ENCODE measurements at places on chromosomes 7 and 10.
A peak's percentile ranks its signal among the peaks of the same experiment; 100 is the strongest.

DNA sequence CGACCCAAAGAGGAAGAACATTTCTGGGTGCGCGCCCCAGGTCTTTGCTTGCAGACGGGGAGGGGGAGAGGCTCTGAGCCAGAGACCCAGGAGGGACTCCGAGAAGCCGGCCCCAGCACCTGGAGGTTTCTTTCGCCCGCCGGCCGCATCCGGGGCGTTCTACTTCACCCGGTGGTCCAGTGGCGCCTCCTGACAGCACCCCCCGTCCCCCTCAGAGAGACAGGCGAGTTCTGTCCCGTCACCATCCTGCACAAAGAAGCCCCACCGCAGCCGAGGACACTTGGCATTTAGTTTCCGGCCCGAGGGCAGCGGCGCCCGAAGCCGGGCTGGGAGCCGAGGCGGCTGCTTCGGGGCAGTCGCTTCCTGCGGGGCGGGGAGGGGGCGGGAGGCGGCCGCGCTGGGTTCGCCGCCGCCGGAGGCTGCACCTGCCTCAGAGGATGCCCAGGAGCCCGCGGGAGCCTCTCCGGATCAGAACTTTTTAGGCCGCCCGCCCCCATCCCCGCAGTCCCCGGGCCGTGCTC is at the start of gene TMEM178B:
Gene TMEM178B, plus strand, starts transcription at position 424 of the 521 bp plus-strand sequence.
- DNase-seq: no peak

DNA sequence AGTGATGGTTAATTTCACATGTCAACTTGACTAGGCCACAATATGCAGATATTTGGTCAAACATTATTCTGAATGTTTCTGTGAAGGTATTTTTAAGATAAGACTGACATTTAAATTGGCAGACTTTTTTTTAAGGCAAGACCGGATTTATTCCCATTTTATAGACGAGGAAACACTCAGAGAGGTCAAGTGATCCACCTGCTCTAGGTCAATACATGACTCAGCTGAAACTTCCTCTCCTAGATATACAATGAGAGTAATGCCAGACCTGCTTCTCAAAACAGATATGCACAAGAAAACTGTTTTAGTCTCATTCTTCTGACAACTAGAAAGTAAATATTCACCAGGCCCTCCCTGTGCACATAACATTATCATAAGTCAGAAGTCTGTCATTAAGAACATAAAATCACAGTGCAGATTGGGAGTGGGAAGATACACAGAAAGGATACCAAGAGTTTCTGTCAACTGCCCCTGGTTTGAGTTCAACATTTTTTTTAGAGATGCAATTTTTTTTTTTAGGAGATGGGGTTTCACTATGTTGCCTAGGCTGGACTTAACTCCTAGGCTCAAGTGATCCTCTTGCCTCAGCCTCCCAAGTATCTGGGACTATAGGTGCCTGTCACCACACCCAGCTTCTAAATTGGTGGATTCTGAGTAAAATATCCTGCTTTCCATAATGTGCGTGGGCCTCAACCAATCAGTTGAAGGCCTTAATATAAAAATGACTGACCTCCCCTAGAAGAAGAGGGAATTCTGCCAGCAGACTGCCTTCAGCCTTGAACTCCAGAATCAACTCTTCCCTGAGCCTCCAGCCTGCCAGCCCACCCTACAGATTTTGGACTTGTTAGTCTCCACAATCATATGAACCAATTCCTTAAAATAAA is 121.4 kb downstream of the ZFAND4 start:
- DNase-seq: no peak

DNA sequence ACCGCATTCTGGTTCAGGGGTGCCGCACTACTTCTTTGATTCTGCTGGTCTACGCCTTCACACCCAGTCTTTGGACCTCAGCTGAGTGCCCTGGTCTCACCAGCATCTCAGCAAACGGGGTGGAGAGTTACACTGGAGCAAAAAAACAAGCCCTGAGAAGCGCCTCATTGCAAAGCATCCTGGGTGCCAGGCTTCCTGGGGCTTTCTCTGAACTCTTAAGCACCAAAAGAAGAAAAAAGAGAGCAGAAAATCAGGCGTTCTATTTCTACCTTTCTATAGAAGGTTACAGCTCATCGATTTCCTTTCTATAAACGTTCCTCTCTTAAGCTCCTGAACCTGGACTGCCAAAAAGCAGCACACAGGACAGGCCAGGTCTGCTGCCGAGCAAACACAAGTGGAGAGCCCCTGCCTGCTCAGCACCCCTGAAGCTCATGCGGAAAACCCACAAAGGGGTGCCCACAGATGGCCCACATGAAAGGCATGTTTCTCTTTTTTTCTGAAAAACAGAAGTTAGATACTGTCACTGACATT is 217.9 kb downstream of the SFMBT2 start:
- no peak for DNase-seq

- no peak for DNase-seq
These were observed 434.2 kb downstream of the PARD3 start for GRCh38 chr10:34380856-34381255.

- no peak for DNase-seq
These were observed 148.2 kb upstream of the TNS3 start for GRCh38 chr7:47730142-47730541.

DNA sequence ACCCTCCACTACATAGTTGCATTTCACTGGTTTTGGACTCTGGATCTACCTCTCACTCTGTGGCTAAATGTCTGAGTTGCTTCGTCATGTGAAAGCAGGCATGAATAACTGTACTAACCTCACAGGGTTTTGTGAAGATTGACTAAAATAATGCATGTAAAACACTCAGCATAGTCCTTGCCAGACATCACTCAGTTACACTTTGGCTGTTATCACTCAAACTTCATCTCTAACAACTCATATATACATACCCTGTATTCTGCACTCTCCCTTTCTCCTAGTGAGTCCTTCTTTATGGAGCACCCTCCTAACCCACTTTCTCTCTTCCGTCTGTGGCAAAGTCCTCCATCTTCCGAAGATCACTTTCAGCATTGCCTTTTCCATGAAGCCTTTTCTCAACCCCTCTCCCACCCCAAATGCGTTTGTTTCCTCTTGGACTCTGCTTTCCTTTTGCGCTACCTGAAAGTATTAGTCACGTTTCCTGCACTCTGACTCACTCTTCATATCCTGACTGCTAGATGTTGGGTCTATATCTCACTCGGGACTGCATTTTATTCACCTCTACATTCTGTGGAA is 72.6 kb downstream of the OSBPL3 start:
- no peak for DNase-seq

DNA sequence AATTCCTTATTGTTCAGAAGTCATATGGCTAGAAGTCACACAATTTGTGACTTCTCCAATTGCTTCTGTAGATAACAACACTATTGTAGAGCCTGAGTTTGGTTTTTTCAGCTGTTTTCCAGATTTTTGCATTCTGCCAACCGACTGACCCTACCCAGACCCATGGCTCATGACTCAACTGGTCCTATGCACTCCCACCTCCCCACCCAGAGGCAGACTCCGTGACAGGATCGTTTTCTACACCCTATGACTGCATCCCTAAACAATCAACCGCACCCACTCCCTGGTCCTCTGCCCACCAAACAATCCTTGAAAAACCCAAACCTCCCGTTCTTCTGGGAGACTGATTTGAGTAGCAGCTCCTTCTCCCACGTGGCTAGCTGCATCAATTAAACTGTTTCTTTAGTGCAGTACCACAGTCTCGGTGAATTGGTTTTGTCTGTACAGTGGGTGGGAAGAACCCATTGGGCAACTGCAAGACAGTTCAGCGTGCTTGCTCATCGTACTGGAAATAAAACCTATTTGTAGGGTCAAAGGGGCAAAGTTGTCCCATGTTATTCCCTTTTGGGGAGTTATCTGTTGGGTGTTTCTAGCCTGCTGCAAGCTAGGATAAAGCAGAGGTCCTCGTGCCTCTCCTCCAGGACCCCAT is 150.3 kb upstream of the FAM20C start:
- no peak for DNase-seq

DNA sequence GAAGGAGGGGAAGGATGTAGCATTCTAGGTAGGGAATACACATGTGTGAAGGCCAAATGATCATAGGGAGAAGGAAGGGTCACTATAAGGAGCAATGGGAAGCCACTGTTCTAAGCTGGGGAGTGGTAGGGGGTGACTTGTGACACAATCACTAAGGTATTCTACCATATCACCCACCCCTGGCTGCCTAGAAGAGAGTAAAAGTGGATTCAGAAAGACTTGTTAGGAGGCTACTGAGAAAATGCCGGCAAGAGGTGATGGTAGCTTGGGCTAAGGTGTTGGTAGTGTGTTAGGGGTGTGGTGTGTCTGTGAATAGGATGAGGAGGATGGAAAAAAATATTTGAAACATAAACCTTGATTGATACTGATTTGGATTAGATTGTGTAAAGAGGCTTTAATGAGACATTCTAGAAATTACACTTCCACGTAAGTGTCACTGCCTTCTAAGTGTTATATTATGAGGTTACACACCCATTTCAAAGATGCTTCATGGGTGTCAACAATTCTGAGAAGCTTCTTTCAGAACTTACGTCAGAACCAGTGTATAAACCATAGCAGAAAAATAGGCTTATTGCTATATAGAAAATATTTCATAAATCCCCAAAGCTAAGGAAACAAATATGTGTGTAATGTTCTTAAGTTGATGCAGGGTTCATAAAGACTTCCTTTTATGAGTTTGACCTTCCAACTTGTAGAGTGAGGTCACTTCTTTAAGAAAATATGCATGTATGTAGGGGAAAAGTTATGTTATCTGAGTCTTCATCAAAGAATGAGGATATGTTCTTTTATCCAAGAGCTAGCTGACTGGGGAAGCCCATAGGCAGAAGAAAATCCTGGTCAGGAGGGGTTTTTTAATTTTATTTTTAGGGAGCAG is 5.6 kb upstream of the BPGM start:
- no peak for DNase-seq

DNA sequence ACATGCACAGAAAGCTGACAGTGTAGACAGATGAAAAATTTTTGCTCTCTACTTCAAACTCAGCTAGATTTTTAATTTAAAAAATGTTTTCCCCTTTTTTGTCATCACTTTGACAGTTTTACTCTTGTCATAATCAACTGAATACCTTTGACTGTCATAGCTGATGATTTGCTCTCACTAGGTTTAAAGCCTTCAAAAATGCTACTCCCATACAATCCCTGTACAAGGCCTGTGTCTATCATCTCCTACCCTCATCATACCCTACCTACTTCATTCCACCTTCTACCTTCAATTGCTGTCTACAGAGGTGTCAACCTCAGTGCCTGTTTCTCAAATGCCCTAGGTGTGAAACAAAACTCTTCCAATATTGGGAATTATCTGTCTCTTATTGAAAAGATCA is 230.3 kb downstream of the SEMA3A start:
- no peak for DNase-seq

GRCh38 chr7:130141161-130141883 is 63.9 kb downstream of the TMEM209 start:
- DNase-seq: no peak

- peak; percentile 5 for DNase-seq
These were observed 244.8 kb upstream of the MINDY3 start for GRCh38 chr10:16105082-16105481.

DNA sequence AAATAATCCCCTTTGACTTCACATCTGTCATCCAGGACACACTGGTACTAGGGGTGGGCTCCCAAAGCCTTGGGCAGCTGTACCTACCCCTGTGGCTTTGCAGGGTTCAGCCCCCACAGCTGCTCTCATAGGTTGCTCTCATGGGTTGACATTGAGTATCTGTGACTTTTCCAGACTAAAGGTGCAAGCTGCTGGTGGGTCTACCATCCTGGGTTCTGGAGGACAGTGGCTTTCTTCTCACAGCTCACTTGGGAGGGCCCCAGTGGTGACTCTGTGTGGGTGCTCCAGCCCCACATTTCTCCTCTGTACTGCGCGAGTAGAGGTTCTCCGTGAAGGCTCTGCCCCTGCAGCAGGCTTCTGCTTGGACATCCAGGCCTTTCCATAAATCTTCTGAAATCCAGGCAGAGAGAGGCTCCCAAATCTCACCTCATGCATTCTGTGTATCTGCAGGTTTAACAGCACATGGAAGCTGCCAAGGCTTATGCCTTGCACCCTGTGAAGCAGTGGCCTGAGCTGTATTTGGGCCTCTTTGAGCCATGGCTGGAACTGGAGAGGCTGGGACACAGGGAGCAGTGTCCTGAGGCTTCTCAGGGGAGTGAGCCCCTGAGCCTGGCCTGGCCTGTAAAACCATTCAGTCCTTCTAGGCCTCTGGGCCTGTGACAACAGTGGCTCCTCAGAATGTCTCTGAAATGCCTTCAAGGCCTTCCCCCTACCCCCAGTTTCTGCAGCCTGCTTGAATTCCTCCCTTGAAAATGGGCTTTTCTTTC is 52.2 kb downstream of the TRIM24 start:
- no peak for DNase-seq

GRCh38 chr10:14146501-14146900 is 184.2 kb downstream of the FRMD4A start:
- DNase-seq: no peak

DNA sequence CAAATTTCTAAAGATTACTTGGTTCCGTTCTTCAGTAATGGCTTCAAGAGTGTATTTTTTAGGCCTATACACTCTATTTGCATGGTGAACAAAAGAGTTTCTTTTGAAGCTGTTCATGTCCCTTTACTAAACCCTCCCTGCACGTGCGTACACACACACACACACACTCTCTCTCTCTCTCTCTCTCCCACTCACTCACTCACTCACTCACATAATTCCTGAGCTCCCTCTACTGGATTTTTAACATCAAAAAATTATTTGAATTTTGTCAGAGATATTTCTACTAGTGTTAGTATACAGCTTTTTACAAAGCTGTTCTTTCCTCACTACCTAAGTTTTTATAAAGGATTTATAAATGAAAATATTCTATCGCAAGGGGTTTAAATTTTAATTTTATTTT is 85.9 kb downstream of the UBE3C start:
- peak; percentile 9 for DNase-seq

- DNase-seq: peak; percentile 3
These were observed 32.9 kb upstream of the CUX1 start for GRCh38 chr7:101784292-101785127.

- no peak for DNase-seq
These were observed 668.2 kb upstream of the IGFBP3 start for GRCh38 chr7:46589286-46589685.

DNA sequence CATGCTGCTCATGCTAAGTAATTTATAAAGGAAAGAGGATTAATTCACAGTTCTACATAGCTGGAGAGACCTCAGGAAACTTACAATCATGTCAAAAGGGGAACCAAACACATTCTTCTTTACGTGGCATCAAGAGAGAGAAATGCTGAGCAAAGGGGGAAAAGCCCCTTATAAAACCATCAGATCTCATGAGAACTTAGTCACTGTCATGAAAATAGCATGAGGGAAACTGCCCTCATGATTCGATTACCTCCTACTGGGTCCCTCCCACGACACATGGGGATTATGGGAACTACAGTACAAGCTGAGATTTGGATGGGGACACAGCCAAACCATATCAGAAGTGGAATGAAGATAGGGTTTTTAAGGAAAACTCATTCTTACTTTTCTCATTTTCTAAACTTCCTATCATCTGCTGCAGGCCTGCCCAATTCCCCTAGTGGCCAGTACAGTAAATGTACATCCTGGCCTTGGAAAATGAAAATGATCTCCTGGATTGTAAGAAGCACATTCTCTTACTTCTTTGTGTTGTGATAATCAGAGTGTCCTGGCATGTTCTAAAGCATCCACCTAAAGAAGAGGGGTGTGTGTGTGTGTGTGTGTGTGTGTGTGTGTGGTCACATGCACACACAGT is 421.5 kb downstream of the LRMDA start:
- DNase-seq: no peak

GRCh38 chr10:46224414-46224682 is 62.4 kb upstream of the ANTXRL start:
- no peak for DNase-seq

Measured in skeletal muscle cell (primary cell).